Right lung (tissue), 10 donors: ENCODE measurements at places on chromosomes 6 and 20.

DNA sequence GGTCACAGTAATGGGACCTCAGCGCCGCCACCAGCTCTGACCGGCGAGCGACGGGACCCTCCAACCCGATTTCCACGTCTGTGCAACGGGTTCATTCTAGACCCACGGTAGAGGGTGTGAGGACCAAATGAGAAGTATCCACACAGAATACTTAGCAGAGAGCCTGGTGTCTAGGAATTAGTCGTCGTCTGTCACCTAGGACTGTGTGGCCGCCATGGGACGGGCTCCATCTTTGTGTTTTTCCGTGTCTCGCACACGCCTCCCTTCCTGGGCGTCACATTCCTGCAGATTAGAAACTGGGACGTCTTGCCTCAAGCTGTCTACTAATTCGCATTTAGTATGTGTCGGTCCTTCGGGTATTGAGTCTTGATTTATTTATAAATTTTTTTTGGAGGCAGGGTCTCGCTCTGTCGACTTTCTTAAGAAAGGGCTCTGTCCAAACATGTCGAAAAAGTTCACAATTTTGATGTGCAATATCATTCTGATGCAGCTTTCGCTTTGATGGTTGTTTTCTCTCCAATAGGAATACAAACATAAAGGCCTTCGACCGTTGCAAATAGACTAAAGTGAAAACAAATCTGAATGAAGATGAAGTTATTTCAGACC, 563 bp downstream of the MGME1 start:
- no peak for DNase-seq

- DNase-seq = no peak
Observed at GRCh38 chr6:114172576-114173260, 170.1 kb downstream of the HS3ST5 start.

DNA sequence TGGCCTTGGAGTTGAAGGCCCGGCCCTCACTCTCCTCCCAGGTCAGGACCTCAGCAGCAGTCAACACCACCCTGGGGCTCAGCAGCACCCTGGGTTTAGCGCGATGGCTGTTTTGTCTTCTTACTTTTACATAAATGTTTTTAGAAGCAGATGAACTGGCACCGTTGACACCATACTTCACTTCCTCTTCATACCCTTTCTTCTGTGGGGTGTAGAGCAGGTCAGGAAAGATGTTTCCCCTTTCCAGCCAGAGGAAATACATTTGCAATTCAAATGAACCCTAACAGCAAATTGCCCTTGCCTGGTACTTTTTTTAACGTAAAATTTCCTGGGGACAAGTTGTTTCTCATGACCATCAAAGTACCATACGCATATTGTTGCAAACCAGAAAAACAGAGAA, 54.7 kb upstream of the SNX9 start:
- no peak for DNase-seq

GRCh38 chr6:44636561-44637248, 249.2 kb downstream of the CDC5L start:
- no peak for DNase-seq

DNA sequence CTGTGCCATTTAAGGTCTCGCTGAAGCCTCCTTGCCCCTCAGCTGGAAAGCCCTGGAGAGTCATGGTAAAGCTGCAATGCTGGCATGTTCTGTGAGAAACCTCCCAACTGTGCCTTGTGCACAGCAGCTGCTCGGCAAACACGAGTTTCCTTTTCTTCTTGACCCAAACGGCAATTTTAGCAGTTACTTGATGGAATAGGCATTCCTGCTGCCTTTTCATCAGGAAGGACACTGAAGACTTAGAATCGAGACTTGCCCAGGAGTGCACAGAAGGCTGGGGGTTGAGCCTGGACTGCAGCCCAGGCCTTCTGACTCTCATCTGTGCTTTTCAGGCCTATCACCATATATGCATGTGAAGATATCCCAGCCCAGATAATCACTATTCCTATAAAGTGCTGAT, 28.7 kb upstream of the CLDN20 start:
- no peak for DNase-seq

DNA sequence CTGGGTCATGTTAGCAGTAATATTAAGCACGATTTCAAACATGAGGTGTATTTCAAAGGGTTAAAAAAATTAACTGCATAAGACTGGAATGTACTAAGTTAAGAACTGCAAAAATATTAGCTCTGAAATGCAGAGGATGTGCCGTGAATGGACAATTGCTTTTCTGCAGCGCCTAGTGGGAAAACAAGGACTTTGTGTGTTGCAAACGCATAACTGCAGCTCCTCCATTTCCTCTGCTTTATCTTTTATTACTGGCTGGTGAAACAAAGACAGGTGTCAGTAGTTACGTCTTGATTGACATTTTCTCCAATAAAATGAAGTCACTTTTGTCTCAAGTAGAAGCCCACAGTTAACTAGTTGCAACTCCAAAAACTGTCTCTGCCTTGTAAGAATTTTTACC, 1.7 kb downstream of the PDE7B start:
- DNase-seq = no peak

- peak; percentile 48 for DNase-seq
Observed at GRCh38 chr6:143397227-143398222, 53.0 kb downstream of the ADAT2 start.

GRCh38 chr20:10954137-10954840, 280.5 kb upstream of the JAG1 start:
- DNase-seq = no peak

DNA sequence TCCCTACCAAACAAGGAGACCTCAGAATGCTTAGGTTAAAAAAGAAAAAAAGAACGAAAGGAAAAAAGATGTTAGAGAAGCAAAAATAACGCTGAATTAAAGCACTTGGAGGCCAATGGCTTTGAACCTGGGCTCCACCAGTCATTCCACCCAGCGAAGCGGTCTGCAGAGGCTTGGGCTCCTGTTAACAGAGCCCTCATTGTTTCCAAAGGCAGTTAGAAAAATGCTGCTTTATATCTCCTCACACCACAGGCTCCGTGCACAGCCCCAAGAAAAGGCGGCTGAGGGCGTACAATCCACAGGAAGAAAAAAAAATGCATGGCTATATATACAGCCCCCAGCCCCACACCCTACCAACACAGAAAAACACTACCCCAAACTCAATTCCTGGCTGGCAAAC, 255.9 kb downstream of the FOXC1 start:
- DNase-seq = no peak

- no peak for DNase-seq
Observed at GRCh38 chr6:34630040-34630439, 66.5 kb downstream of the ILRUN start.

DNA sequence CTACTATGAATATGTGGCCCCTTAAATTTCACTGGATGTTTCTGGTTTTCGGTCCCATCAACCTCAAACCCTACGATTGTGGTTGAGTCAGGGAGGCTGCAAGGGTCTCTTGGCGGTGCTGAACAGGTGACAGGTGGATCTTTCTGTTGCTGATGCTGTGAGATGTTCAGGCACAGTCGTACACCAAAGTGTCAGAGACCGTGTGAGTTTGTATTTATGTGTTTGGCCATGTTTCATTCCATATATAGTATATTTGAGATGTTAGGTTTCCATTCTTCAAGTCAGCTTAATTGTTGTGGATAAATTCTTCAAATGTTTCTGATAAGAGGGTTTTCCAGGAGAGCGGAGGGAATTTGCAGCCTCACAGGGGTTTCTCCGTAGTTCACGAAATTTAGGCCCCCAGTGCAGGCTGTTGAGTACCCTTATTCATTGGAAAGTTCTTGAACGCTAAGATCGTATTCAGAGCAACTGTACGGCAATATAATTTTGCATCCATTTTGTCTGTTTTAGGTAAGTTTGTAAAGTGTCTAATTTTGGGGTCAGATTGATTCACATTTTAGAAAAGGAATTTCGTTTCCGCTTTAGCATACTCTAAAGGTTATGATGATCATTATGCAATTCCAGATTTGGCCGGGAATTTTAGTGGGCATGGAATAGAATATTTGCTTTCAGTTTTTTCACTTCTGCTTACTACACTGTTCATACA, 1.2 kb downstream of the TAB2 start:
- DNase-seq = no peak

DNA sequence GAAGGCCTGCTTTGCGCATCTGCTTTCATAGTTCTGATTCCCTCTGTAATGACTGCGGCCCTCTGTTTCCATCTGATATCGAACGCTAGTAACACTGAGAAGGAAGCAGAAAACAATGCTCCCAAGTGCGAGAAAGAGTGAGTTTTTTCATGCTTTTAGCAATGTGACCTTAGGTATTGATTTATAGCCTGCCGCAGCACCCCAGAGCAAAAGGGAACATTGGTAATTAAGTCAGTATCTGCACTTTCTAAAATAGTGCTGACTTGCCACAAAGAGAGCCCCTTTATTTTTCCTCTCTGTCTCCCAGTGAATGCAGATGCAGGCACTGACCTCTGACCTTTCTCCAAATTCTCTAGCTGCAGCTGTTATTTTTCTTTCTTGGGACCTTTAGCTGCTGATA, 129.8 kb downstream of the HDGFL1 start:
- DNase-seq = no peak

DNA sequence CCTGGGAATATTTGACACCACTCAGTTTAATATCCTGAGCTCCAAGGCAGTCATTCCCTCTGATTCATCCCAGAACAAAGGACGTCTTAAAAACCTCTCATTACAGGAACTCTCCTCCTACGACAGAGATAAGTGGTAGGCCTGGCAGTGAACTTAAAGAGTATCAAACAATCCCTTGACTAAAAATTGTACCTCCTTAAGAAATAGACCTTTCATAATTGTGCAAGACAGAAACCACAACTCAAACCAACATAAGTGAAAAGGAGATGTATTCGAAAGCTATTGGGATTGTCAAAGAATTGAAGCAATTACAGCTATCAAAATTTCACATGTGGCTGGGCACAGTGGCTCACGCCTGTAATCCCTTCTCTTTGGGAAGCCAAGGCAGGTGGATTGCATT, 19.1 kb upstream of the BNIP5 start:
- DNase-seq = no peak

DNA sequence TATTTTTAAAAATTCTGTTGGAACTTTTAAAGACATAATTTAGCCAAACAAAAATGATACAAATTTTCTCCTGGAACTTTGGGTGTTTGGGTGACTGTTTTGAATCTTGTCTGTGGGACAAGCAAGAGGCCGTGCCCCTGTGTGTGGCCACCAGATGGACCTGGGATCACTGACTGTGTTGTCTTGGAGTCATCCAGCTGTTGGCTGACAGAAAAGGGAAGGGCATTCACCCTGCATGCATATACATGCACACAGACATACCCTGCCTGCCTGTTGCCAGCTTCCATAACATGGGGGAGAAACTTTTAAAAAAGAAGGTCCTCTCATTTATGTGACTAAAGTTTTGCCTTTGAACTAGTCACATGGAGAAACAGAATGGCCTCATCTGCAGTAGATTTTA, 72.7 kb downstream of the BLOC1S5 start:
- DNase-seq = no peak

- no peak for DNase-seq
Observed at GRCh38 chr6:56536536-56536935, 106.2 kb downstream of the DST start.

DNA sequence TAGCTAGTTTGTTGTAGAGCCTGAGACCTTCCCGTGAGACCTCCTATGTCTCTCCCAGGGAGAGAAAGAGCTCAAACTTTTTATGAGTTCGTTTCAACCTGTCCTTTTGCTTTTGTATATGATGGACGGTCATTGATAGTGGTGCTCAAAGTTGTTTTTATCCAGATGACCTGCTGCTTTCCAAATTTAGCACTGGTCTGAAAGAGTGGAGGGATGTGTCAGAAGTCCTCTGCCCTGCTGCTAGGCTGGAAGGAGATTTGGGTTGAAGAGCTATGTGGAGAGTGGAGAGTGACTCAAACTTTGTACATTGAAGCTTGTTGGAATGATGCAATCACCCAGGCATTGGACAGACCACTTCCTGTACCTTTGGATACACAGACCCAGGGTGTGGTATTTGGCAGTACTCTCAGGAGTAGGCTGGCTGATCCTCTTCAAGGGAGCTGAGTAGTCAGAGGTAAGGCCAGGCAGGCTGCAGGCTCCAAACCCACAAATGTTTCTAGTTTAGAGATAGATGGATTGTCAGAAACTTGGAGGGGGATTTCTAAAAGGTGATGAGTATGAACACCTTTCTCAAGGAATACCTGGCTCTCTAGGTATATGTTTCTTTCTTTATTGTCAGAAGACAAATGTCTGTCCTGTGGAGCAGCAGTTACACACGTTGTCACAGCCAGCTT, 49.4 kb upstream of the RREB1 start:
- peak; percentile 19 for DNase-seq

- no peak for DNase-seq
Observed at GRCh38 chr6:40778918-40779317, 191.8 kb upstream of the LRFN2 start.

DNA sequence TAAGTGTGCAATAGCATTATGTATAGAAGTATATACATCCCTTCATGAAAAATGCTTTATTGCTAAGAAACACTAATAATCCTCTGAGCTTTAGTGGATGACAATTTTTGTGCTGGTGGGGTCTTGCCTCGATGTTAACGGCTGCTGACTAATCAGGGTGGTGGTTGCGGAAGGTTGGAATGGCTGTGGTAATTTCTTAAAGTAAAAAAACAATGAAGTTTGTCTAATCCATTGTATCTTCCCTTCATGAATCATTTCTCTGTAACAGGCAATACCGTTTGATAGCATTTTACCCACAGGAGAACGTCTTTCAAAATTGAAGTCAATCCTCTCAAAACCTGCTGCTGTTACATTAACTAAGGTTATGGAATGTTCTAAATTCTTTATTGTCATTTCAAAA, 816.5 kb upstream of the GJE1 start:
- DNase-seq = no peak

DNA sequence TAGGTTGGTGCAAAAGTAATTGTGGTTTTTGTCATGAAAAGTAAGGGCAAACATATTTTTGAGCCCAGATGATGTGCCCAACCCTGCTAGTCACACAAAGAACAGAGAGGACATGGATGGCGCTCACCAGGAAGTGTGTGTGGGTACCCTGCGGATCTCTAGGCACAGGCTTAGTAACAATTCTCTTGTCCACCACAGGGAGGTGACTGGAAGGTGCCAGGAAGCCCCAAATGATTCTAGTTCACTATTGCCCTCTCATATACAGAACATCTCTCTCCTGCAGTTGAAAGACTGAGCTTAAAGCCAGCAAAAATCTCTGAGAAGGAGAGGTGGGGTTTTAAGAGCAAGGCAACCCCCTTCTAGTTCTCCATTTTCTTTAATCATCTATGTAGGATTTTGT, 272.1 kb upstream of the TAB2 start:
- no peak for DNase-seq

GRCh38 chr20:34891166-34892062, 15.0 kb downstream of the ACSS2 start:
- no peak for DNase-seq

DNA sequence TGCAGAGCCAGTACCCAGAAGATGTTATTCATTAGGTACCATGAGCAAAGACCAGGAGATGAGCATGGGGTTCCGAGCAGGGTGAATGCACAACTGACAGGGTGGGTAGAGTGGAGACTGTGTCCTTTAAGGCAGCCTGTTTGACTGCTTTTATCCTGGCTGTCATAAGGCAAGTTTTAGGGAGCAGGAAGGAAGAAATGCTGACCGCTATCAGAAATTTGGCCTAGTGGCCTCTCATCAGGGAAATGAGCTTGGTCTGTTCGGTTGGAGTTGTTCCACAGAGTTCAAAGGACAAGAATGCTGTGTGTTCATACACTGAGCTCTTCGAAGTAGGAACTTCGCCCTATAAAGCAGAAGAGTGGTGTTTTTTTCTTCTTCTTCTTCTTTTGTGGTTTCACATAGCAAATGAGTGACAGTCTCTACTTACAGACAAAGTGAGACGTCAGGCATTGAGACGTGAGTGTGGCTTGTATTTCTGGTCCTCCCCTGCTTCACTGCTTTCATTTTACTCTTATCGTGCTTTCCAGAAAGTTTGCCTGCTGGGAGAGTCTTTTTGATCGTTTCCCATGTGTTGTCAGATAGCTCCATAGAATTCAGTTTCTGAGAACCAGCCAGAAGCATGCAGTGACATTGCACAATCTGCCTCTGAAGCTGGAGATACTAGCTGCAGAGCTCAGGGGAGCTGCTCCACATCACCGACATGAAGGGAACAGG, at the start of gene CASS4:
Gene CASS4 (plus strand): TSS at position 502 of the 714 bp plus-strand sequence. CDS start 199 bp downstream, at position 701.
- peak; percentile 82 for DNase-seq
